H54 (cell line): ENCODE measurements at places on chromosomes 2 and 18.

DNA sequence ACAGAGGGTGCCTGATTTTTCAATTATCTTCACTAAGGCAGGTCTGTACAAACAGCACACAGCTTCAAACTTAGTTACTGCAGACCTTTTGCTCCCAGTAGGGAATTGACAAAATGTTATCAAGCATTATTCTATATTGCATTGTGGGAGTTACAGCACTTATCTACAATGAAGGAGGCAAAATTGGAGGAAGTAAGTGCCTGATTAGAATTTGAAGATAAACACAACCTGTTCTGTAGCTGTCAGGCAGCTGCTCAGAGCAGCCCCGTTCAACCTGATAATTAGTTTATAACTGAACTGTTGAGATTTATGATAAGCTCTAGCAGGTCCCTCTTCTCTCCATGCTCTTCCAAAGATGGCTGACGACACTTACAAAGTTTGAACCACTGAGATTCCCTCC, 364.4 kb upstream of the CYRIA start:
- DNase-seq: no peak

- peak; percentile 47 for DNase-seq
Observed at GRCh38 chr2:24049485-24050021, at the start of gene FKBP1B. Gene FKBP1B (plus strand): TSS chr2:24049741. CDS start chr2:24049850, 109 bp downstream.

DNA sequence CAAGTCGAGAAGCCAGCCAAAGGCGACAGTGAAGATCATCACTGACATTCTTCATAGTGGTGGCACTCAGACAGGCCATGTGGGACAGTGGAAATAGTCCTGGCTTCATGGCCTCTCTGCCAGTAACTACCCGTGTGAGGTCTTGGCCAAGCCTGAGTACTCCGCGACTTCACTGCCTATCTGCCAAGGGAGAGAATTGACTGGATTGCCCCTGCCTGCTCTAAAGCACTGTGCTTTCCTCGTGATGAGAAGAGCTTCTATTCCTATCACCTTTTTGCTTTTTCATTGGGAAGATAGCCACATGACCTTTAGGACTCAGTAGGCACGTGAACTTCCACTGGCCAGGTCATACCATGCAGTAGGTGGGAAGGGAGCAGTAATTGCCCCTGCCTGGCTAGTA, 239.3 kb downstream of the HAUS1 start:
- no peak for DNase-seq

- DNase-seq: no peak
Observed at GRCh38 chr2:55887901-55888624, 35.5 kb downstream of the EFEMP1 start.

DNA sequence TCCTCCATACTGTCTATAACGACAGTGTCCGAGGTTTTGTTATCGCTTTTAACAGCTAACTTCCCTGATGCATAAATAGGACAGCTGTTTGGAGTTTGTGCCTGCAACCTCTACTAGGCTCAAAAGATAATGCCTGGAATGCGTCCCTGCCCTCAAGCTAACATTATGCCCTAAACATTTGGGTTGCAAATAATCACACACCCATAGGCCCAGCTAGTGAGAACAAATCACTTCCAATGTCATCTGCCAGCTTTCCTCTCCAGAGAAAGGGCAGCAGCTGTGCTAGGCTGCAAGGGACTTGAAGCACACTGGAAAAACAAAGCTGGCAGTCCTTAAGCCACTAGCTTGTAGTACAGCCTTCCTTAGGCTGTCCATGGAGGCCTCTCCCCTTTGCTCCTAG, 201.8 kb upstream of the LYPD1 start:
- DNase-seq: no peak

GRCh38 chr2:138090330-138090729, 126.1 kb downstream of the HNMT start:
- DNase-seq: no peak

- DNase-seq: no peak
Observed at GRCh38 chr2:181304011-181304844, 153.0 kb upstream of the ITGA4 start.

DNA sequence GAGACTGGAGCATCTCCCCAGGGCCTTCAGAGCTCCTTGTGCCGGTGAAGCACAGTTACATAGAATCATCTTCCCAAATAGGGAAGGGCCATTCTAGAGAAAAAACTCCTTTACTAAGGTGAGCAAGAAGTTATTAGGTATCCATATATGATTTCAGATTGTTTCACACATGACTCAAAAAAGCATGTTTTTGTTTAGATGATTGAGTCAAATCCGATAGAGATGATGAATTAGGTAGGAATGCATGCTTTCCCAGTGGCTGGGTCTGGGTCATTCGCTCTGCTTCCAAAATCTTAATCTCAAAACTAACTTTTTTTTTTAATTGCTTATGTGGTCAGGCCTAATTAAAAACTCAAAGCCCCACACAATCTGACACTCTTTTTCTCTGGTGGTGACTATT, 3.8 kb downstream of the NT5C1B start:
- DNase-seq: no peak
